Stimulated activated CD8-positive, alpha-beta memory T cell treated with anti-CD3 and anti-CD28 coated beads, Interleukin-4, amount 100 ng/mL, for 48 hours (primary cell): ENCODE measurements at places on chromosomes 6 and 20.

GRCh38 chr6:169224716-169225115 lies 28.9 kb downstream of the THBS2 start:
- DNase-seq, result no peak

GRCh38 chr20:32040142-32040953 lies 11.7 kb upstream of the HCK start:
- DNase-seq, result no peak

DNA sequence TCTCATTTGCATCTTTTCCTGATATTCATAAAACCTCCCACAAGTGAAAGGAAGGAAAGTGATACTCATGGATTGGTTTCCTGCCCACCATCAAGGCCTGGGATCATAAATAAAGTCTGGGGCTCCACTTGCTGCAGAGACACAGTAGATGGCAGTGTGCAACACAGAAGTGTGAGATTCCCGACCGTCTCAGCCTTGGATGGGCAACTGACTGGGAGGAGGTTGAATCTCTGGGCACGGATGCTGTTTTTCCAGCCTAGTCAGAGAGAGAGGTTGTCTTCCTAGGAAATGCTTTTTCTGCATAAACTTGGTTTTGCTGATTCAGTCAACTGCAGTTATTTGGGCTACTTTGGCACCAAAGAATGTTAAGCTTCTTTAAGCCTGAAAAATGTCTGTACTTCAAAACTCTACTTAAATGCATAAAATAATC lies 9.9 kb upstream of the RFPL4B start:
- DNase-seq, result no peak

DNA sequence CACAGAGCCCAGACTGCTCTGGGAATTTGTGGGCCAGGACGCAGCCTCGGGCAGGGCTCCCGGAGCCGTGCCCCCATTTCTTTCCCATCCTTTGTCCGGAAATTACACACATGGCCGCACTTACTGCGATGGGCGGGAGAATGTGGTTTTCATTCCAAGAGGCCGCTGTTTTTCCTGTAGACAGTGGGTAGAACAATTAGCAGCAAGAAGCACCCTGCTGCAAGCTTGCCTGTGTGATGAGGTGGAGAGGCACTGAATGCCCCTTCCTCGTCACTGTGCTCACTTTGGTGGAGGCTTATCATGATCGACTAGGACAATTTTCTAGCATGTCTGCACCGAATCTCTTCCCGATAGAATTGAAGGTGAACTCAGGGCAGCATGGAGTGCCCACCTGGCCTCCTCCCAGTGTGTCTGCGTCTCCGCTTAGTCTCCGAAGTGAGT lies 102.8 kb downstream of the DACT2 start:
- DNase-seq, result no peak

DNA sequence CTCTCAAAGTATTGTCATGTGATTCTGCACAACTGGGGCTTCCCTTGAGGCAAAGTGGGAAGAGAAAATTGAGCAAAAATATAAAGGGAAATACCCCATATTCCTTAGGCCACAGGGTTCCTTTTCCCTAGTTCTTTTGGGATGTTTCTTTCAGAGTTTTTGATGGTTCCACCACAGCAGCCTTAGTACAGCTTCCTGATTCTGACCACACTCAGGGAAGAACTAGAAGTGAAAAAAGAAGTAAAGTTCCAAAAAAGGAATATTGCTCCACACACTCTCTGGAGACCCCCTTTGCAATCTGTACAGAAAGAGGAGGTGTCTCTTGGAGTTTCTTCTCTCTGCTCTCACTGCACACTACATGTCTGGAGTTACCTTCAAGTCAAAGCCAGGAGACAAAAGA lies 27.9 kb upstream of the HLA-DQA2 start:
- no peak for DNase-seq

- no peak for DNase-seq
These were observed 2.6 kb downstream of the GHRH start for GRCh38 chr20:37259031-37259430.

DNA sequence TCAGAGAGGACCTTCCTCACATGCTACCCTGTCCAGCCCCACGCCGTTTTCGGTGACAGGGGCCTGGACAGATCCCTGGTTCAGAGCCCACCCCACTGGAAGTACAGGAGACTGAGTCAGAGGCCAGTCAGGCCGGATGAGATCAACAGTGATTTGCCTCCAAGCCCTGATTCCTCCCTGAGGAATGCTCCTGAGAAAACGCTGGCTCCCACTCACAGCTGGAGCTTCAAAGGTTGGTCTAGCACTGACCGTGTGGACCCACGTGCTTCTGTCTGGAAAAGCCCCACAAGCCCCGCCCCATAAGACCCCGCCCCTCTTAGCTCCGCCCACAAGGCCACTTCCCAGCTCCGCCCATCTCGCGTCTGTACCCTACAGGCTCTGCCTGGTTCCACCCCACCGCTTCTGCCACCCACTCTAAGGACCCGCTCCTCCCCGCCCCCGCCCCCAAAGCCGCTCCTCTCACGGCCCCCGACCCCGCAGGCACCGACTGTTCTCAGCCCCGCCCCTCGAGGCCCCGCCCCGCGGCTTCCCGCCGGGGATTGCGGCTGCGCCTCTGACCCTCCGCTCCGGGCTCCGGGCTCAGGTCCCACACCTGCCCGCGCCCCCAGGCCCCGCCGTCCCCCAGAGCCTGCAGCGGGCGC lies 64.9 kb upstream of the BHLHE23 start:
- DNase-seq, result peak; percentile 52

GRCh38 chr6:139679516-139680179 lies 305.2 kb upstream of the CITED2 start:
- no peak for DNase-seq

DNA sequence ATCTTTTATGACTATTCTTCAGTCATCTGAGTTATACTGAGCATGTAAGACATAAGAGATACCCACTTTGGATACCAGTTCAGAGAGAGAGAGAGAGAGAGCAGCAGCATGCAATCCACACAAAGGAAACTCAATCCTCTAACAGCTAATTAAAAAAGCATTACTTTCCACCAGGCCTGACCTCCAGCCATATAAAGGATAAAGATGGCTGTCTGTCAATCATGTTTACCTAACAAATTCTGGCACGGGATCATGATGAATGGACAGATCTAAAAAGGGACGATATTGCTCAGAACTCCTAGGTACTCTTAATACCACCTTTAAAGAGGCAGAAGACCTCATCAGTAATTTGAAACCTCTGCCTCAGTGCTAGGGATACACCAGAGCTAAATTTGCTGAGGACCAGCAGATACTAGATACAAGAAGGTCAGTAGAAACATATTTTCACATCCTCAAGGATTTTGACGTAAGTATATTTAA lies 159.2 kb downstream of the RPS12 start:
- DNase-seq, result no peak

DNA sequence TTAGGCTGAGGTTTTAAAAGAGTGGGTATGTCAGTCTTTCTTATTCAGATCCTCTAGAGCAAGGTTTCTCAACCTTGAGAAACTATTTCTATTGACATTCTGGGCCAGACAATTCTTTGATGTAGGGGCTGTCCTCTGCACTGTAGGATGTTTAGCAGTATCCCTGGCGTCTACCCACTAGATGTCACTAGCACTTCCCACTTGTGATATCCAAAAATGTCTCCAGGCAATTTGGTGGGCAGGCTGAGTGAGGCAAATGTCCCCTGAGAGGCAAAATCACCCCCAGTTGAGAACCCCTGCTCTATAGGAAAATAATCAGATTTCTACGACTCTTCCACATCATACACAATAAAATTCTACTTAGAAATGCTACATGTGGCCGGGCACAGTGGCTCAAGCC lies 7.7 kb upstream of the ZKSCAN8 start:
- DNase-seq, result no peak

DNA sequence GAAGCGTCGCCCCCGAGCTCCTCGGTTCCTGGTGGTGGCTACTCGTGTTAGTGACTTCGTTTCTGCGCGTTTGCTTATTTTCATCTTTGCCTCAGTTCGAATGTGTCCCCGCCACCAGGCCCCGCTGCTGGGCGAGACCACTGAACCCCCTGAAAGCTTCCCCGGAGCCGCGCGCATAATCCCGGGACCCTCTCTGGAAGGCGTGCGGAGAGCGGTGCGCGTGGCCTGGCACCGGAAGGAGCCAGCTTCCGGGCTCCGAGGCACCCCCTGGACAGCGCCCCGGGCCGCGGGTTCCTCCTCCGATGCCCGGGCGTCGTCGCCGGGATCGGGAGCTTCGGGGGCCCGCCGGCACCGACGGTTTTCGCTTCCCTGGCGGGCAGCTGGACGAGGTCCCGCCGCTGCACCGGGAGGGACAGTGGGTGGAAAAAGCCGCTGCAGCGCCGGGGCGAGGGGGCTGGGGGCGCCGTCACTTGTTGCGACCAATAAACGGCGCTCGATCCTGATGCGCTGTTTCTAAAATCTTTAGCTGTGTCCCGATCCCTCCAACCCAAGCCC lies 643 bp upstream of the SLC35D3 start:
- DNase-seq, result peak; percentile 26

GRCh38 chr6:53441035-53441493 lies 92.3 kb upstream of the ELOVL5 start:
- no peak for DNase-seq
